ENCODE measurements at places on chromosomes 1 and 21.

DNA sequence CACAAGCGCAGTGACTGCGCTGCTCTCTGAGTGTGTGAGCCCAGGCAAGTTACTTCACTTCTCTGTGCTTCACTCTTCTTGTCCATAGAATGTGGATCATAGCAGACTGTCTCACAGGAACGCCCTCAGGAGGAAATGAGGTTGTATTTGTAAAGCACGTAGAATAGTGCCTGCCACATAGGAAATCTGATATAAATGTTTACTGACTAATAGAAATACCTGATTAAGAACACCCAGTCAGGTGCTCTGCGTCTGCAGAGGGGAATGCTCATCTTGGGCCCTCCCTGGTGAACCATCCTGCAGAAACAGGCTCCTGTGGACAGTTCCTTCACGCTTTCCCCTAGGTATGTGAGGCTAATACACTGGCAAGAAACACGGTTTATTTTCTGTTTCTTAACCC is 100.3 kb downstream of the BEND5 start:
- DNase-seq: no peak

DNA sequence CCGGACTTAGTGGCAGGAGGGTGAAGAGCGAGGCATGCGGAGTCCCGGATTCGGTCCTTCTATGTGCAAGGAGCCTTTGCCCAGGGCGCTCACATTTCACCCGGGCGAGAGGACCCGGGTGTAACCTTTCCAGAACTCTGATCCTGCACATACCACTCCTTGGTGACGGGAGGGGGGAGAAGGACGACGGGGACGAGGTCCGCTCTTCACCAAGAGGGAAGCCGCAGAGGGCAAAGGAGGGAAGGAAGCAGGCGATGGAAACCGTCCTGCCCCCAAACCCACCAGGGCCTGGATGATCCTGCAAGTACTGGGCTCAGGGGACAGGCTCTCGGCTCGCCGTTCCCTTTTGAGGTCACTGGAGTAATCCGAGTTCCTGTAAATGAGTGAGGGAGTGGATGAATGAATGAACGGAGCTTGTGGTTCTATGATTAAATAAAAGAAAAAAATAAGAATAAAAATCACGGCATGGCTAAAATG is 993 bp downstream of the SYPL2 start:
- no peak for DNase-seq

DNA sequence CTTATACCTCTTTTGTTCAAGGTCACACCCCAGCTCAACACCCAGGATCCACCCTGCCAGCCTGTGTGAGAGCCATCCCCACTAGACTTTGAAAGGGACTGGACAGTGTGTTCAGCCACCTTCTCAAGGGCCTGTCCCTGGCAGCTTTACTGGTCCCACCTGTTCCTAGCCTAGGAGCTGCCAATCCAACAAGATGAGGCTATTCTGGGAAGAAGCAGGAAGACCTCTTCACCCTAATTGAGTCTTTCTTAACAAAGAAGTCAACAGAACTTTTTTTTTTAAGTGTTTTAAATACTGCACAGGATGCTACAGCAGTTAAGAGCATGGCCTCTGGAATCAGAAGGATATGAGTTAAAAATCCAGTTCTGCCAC is 95.8 kb upstream of the HOOK1 start:
- DNase-seq: no peak

DNA sequence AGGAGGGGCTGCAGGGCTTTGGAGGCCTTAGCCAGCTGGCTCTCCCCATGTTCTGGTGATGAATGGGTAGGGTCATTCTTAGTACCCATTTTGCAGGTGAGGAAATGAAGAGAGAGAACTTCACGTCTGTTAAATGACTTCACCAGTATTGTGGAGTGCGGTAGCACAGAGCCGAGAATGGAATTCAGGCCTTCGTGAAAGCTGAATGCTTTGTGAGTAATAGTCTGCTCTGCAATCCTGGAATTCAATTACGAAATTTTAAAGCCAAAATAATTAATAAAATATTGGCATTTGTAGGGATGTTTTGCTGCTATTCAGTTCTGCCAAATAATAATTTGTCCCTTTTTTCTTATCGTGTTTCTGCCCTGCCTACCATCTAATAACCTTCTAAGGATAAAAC is 197.7 kb downstream of the GREM2 start:
- no peak for DNase-seq

DNA sequence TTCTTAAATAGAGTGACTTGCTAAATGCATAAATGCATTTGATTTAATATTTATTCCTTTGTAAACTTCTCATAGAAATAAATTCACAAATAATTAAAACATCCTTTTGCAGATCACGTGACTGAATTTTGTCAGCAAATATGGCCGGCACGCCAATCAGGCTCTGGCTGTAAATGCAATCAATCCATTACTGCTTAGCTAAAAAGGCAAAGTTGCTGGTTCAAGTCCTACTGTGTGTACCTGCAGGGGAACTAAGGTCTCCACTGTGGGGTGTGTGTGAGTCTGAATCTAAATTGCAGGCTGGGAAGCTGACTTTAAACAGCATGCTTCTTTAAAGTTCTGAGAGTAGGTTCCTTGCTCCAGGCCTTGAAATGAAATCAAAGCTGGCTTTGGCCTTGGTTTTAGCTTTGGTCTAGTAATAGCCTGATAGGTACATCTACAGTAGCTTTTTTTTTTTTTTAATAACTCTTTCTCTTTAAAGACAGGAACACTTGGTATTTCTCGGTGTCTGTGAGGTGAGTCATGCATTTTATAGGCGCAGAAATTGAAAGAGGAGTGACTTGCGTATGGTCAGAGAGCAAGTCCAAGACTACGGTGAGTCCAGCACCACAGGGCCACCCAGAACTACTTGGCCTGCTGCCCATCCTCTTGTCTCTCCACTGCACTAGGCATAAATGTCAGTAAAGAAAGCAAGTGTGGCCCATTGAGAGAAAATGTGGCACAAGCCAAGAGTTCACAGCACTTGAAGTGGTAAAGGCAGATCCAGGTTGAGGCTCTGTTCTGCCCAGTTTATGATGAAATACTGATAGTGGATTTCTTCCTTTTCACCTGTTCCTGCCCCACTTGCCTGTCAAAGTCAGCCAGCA is 36.2 kb upstream of the LYST start:
- DNase-seq: no peak

Measured in stimulated activated CD8-positive, alpha-beta memory T cell treated with anti-CD3 and anti-CD28 coated beads, Interleukin-12 subunit alpha, Interleukin-12 subunit beta, amount 100 ng/mL, for 1 hour (primary cell).